Fibroblast of villous mesenchyme (primary cell): ENCODE measurements at places on chromosomes 1 and 21. TPM values are rescaled to one million over a fixed set of nuclear protein-coding genes. Genes with fewer than 3 reads are reported as not detected.

DPT gene
- total RNA-seq: 0.32 and 1.7 TPM in 2 replicates

AGBL4 gene
- total RNA-seq: not detected in 2 replicates

DNA sequence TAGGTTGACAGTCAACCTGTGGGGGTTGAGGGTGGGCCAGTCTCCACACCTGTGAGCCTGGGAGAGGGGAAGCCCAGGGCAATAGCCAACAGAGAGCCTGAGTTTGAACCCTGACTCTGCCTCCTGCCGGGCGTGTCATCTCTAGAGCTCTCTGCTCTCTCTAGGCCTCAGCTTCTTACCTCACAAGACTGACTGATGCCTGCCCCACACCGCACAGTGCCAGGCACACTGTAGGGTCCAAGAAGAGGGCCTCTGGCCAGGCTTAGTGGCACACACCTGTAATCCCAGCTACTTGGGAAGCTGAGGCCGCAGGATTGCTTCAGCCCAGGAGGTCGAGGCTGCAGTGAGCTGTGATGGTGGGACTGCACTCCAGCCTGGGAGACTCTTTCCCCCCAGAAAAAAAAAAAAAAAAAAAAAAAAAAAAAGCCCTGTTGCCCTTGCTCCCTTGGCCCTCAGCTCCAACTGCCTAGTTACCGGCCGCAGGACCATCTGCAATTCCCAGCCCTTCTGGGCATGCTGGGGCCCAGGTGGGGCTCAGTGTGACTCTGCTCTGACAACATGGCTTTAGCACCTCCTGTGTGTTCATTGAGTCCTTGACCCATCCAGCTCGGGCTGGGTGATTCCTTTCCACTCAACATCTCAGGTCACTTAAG lies 25.1 kb downstream of the GRHL3 start:
- DNase-seq: no peak

- no peak for DNase-seq
Observed at GRCh38 chr1:203573730-203574129, 52.9 kb upstream of the ATP2B4 start.

- peak; percentile 66 for DNase-seq
Observed at GRCh38 chr1:32962248-32962896, 2.2 kb downstream of the RNF19B start.

- DNase-seq: no peak
Observed at GRCh38 chr1:202561240-202561639, 149.0 kb downstream of the SYT2 start.

- peak; percentile 67 for DNase-seq
Observed at GRCh38 chr1:145963265-145964019, 933 bp downstream of the ANKRD34A start.

- no peak for DNase-seq
Observed at GRCh38 chr1:246160905-246161304, 346.2 kb downstream of the SMYD3 start.

- DNase-seq: no peak
Observed at GRCh38 chr1:235002706-235003300, 125.8 kb downstream of the TOMM20 start.

- DNase-seq: no peak
Observed at GRCh38 chr1:202101184-202101583, 21.5 kb upstream of the GPR37L1 start.

DNA sequence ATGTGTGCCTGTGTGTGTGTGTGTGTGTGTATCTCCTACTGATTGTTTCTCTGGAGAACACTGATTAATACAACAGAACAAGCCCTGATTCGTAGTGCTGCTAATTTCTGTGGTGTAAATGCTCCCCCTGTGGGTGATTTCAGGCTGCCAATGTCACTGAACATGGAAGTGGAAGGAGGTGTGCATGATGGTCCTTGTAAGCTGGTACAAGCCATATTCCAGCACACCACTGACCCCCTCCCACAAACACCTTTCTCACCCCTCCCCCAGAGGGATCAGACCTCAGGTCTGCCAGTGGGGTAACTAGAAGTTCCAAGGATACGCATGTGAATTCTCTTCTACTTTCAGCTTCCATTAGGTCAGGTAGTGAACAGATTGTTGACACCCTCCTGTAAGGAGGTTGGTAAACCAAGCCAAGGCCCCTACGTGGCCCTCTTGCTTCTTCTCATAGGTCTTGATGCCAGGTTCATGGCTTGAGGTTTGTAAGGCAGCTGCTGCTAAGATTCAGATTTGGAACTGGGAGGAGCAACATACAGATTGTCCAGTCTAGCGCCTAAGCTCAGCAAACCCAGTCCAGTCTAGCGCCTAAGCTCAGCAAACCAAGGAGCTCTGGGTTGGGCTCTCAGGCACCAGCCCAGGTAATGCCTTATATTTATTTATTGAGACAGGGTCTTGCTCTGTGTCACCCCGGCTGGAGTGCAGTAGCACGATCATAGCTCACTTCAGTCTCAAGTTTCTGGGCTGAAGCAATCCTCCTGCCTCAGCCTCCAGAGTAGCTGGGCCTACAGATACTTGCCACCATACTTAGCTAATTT lies 38.7 kb downstream of the DHCR24 start:
- no peak for DNase-seq

DNA sequence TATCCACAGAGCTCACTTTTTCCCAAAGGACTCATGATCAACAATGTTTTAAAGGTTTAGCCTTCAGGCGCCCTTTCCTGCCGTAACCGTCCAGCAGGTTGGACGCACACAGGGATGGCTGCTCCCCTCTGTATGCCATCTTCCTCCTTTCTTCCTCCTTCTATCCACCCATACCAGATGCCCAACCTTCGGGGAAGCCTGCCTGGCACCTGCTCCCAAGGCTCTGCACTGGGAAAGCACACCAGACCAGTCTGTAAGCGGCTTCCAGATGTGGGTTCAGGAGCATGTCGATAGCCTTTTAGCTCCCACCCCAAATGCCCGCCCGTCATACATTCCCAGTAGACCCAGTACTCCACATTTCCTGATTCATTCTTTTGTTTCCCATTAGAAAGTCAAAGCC lies 52.9 kb downstream of the STUM start:
- DNase-seq: no peak
